Mammary epithelial cell (primary cell): ENCODE measurements at places on chromosomes 11 and 22.

DNA sequence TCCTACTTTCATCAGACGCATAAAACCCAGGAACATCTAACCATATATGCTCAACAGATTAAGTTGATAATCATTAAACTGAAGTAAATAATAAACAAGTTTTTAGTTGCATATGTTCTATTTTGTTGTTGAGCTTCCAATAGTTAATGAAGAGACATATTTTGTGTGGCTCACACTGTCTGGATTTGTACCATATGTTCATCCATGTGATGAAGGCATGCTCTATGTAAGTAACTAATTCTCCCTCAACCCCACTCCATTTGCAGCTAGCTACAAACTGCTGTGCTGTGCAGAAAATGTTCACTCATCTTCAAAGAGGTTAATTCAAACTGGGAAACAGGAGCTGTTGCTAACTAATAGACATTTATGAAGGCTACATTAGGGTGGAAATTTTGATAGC lies 589.7 kb upstream of the LRRC4C start:
- no peak for DNase-seq

GRCh38 chr22:30294066-30294465 lies 4.8 kb upstream of the CASTOR1 start:
- no peak for DNase-seq

DNA sequence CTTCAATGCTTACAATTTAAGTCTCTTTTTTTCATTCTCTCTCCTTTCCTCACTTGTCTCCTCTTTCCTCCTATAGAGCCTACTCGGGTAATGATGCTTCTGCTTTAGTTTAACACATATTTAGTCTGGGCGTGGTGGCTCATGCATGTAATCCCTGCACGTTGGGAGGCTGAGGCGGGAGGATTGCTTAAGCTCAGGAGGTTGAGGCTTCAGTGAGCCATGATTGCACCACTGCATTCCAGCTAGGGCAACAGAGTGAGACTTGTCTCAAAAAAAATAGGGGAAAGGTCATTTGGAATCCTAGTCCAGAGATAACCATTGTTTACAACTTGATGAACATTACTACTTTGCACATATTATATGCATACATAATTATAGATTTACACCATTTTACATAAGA lies 1.4 kb upstream of the CCT8L2 start:
- no peak for DNase-seq

DNA sequence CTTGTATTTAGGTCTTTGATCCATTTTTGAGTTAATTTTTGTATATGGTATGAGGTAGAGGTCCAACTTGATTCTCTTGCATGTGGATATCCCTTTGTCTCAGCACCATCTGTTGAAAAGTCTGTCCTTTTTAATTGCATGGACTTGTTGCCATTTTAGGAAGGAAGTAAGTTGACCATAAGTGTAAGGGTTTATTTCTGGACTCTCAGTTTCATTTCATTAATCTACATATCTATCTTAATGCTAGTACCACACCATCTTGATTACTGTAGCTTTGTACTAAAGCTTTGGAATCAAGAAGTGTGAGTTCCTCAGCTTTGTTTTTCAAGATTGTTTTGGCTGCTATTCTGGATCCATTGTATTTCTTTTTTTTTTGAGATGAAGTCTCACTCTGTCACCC lies 31.4 kb downstream of the CBL start:
- DNase-seq, result no peak

DNA sequence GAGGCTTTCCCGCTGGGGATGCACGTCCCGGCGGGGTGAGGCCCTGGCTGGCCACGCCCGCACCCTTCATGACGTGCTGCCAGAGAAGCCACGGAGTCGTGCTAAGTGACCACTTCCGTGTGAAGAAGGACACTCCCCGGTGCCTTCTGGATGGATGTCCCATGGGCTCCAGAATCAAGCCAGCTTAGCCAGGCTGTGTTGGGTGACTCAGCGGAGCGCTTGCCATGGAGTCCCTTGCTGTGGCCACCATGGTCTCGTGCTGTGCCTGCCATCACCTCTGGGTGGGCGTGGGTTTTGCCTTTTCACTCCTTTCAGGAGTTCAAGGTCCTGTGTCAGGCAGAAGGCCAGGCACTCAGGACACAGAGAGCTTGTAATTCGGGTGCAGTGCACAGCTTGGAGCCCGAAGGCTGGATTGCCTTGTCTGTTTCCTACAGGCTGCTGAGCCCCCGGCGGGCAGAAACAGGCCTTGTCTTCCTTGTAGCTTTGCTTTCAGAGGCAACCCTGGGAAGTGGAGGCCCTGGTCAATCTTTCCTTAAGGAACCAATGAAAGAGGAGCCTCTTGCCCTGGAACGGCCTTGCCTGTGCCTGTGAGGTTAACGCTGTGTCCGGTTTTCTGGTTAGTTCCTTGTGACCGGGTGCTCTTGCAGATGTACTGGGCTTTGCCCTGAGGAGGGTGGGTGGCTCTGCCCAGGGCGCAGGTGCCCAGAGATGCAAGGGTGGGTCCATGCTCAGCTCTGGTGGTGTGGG lies 268.6 kb downstream of the TBC1D22A start:
- no peak for DNase-seq

DNA sequence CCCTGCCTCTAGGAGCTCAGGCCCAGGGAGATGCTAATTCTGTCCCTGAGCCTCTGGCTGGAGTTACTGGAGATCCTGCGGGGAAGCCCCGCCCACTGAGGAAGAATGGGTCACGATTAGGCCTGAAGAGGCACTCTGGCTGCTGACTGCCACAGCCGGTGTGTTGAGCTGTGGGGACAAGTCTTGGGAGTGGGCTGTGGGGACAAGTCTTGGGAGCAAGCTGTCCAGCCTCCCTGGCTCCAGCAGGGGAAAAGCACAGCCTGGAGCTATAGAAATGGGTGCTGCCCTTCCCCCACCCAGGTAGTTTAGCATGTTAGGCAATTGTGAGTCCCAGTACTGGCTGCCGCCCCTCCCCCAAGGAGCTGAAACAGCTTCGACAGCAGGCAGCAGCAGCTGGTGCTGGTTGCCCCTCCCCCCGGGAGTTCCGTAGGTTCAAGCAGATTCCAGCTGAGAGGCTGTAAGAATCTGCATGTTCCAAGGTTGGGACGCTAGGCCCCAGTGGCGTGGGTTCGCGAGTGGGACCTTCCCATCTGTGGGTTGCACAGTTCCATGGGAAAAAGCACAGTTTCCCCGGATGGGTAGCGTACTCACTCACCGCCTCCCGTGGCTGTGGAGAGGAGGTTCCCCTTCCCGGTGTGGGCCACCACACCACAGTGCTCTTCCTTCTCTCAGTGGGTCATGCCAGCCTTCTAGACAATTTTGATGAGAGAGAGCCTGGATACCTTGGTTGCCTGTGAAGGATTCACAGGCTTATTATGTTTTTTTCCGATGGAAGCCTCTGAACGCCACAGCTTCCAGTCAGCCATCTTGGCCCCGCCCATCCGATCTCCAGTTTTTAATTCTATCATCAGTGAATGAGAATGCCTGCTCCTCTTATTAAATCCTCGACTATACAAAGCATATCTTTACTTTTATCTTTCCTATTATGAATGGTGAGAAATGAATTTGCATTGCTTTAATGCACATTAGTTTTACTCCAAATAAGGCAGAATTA lies 61.5 kb downstream of the MSANTD4 start:
- no peak for DNase-seq

GRCh38 chr22:30604723-30605122 lies 2.3 kb upstream of the TCN2 start:
- DNase-seq, result no peak

GRCh38 chr11:14378171-14378570 lies 19.2 kb upstream of the RRAS2 start:
- DNase-seq, result peak; percentile 53

DNA sequence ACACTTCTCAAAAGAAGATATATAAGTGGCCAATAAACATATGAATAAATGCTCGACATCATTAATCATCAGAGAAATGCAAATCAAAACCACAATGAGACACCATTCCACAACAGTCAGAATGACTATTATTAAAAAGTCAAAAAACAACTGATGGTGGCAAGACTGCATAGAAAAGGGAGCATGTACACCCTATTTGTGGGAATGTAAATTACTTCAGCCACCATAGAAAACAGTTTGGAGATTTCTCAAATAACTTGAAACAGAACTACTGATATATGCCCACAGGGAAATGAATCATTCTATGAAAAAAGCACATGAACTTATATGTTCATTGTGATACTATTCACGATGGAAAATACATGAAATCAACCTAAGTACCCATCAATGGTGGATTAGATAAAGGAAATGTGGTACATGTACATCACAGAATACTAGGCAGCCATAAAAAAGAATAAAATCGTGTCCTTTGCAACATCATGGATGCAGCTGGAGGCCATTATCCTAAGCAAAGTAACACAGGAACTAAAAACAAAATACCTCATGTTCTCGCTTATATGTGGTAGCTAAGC lies 42.4 kb downstream of the GLYATL2 start:
- no peak for DNase-seq

DNA sequence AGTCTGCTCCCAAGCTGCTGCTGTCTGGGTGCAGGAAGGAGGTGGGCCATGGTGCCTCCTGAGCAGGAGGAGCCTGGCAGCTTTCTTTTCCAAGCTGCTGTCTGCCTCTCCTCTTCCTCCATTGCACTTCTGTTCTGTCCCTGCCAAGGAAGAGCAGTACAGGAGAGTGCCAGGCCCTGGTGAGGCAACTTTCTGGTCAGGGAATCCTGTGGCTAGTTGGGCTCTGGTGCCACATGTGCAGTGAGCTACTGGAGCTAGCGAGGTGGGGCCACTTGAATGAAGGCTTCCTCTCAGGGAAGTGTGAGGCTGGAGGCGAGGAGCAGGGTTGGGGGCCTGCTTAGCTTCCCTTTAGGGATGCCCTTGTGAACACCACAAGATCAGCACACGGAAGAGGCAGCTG lies 90.0 kb downstream of the TSPAN18 start:
- DNase-seq, result no peak

GRCh38 chr11:47391077-47391583 lies 12.8 kb upstream of the SPI1 start:
- DNase-seq, result no peak

DNA sequence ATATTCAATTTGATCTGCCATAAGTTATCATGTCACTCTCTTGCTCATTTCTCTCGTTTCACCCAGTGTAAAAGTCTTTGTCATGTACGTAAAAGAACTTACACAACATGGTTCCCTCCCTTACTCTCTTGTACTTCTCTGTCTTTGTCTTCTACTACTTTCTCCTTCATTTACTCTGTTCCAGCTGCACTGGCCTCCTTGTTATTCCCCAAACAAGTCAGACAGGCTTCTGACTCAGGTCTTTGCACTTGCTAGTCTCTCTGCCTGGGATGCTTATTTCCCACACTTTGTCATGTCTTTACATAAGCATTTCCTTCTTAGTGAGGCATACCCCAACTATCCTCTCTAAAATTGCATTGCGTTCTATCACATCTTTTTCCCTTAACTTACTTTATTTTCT lies 117.3 kb downstream of the CYP2R1 start:
- DNase-seq, result peak; percentile 39

GRCh38 chr11:80240245-80240644 lies 799.4 kb upstream of the TENM4 start:
- no peak for DNase-seq

GRCh38 chr11:43674560-43674959 lies 6.0 kb upstream of the HSD17B12 start:
- DNase-seq, result no peak

DNA sequence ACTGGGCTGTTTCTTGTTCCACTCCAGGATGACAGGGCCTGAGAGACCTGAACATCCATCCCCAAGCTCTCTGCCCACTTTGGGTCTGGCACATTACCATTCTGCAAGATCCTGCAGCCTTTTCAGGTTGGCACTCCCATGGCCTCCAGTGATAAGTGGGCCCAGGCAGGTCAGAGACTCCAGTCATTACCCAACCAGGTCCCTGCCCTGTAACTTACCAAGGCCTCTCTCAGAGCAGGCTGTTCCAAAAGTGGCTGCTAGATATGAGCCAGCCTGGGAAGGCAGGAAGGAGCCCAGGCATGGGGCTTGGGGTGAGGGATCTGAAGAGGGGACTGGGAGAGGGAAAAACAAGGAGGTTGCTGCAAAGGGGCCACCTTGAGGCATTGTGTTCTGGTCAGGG lies 35.9 kb downstream of the KCNQ1OT1 start:
- DNase-seq, result no peak
